Melanocyte of skin (primary cell): ENCODE measurements at places on chromosomes 4 and X. TPM values are rescaled to one million over a fixed set of nuclear protein-coding genes. Genes with fewer than 3 reads are reported as not detected.

The HELT gene
- not detected in 2 replicates for total RNA-seq

The TCEAL8 gene
- 93.6 and 149 TPM in 2 replicates for total RNA-seq

The TAF7L gene
- total RNA-seq = under 0.01 and 0.36 TPM in 2 replicates

The RBMXL3 gene
- under 0.01 TPM in 1 of 2 replicates, not detected in the other for total RNA-seq

The PFKFB1 gene
- under 0.01 TPM in 1 of 2 replicates, not detected in the other for total RNA-seq

The NLGN4X gene
- 7.6 and 10.3 TPM in 2 replicates for total RNA-seq

The ETDB gene
- total RNA-seq = not detected in 2 replicates

The FAM114A1 gene
- 93.9 and 121 TPM in 2 replicates for total RNA-seq

The PAGE4 gene
- not detected in 2 replicates for total RNA-seq

The ZAR1 gene
- not detected in 2 replicates for total RNA-seq

The PRDM8 gene
- total RNA-seq = not detected in 2 replicates

The DMP1 gene
- total RNA-seq = not detected in 2 replicates

The EXOC1L gene
- 0.62 TPM in 1 of 2 replicates, not detected in the other for total RNA-seq
